HS-5 (cell line): ENCODE measurements at places on chromosomes 7 and 10.

DNA sequence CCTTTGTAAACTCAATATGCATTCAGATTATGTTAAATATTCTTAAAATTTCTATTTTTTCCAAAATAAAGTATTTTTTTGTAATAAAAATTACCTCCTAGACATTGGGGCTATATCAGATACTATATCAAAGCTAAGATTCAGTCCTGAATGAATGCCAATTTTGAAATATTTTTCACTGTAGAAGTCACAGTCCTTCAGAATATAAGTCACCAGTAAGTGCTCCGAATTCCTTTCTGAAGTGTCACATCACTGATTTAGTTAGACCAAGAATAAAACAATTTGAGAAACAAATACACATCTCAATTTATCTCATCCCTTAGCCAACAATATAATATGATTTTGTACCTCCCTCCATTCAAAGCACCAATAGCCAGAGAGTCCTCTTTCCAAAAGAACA, 33.9 kb upstream of the GSAP start:
- no peak for DNase-seq

DNA sequence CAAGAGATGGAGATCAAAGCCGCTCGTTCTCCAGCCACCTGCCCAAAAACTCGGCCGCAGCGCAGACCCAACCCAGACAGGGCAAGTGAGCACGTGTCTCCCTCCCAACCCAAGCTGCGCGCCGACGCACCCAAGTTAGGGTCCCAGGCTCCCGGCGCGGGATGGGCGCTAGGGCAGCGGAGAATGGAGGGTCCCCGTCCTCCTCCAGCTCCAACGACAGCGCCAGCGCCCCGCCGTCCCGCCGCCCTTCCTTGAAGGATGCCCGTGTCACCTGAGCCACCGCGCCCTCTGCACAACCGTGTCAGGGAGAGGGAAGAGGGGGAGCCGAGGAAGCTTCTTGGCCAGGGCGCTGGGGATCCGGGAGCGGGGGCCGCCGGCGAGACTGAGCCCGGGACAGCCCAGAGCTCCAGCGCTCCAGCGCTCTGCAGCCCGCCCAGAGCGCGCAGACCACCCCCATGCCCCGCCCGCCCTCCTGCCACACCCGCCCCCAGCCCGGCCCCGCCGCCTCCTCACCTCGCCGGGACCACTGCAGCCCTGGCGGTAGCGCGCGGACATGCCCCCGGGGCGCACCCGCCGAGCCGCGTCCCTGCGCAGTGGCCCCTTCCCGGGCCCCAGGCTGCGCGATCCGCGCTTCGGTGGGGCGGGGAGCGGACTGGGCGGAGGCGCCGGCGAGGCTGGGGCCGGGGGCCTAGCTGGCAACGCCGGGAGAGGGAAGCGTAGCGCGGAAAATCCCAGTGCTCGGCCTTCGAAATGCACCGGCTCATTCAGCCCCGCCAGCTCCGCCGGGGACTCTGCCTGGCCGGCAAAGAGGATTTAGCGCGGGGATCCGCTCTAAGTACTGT, at the start of gene SLC16A12:
Gene SLC16A12 (minus strand): TSS at position 424 of the 842 bp plus-strand sequence. CDS start 73,016 bp downstream, outside the sequence.
- no peak for DNase-seq

- DNase-seq: no peak
These were observed 256.0 kb upstream of the MKI67 start for GRCh38 chr10:128382225-128382624.

- no peak for DNase-seq
These were observed 82.8 kb downstream of the HECW1 start for GRCh38 chr7:43195256-43195655.

- DNase-seq: no peak
These were observed 32.7 kb downstream of the FANK1 start for GRCh38 chr10:125928928-125929585.

DNA sequence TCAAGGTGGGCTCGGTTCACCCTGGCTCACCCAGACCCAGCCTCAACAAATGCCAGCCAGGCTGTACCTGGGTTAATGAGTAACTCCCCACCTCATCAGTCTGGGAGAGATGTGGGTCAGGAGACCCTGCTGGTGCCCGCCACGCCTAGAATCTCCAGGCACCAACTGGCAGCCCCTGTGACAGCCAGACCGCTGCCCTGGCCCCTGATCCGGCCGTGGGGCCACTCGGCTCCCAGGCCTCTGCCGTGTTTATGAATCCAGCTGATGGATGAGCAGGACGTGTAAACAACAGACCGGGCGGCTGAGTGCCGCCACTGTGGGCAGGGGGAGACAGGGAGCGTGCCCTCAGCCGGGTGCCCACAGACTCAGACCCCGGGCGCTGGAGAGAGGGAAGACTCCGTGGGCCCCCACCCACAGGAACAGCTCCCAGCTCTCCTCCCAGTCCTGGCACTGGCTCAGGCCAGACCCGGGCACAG, 34.0 kb upstream of the PDGFA start:
- no peak for DNase-seq

DNA sequence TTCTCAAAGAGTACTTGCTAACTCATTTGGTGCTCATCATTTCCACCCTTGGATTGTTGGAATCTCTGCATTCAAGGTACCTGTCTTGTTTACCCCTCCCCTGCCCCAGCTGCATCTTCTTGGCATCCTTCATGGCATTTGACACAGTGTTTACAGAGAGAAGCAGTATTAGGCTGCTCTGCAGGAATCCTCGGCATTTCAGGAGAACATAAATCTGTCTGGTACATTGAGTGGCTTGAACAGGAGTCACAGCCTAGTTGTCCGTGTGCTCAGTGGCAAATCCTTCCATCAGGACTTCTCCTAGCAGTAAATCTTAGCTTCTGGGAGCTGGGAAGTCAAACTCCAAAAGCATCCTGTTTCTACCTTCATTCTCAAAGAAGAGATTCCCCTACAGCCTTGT, 136.8 kb upstream of the YAE1 start:
- DNase-seq: no peak

DNA sequence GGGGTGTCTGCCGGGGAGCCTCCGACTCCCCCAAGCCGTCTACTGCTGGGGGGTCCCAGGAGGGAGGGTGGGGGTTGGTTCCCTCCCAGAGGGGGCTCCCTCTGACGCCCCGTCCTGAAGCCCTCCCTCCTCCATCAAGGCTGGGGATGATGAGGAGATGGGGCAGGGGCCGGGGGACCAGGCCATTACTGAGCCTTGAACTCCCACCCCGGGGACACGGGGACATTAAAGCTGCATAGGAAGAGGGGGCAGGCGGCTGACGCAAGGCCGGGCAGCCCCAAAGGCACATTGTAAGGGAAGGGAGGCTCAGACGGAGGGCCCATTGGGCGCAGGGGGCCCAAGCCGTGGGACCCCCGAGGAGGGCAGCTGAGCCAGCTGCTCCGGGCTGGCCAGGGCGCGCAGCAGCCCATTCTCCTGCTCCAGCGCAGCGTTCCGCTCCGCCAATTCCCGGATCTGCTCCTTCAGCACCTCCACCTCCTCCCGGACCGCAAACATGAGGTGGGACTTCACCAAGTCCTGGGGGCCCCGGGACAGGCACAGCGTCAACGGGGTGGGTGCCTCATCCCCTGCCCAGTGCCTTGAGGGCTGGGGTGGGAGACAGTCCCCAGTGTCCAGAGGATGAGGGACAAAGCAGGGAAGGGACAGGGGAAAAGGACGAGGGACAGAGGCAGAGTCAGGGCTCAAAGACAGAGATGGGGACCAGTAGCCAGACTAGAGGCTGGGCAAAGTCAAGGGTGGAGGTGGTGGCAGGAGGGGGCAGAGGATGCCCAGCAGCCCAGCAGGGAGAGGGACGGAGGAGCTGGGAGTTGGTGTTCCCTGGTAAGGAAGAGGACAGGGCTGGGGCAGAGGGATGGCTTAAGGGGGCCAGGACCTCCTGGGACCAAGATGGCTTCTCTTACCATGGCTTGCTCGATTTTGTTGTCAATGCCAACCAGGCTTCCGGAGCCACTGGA, 2.9 kb upstream of the SPACDR start:
- DNase-seq: no peak

DNA sequence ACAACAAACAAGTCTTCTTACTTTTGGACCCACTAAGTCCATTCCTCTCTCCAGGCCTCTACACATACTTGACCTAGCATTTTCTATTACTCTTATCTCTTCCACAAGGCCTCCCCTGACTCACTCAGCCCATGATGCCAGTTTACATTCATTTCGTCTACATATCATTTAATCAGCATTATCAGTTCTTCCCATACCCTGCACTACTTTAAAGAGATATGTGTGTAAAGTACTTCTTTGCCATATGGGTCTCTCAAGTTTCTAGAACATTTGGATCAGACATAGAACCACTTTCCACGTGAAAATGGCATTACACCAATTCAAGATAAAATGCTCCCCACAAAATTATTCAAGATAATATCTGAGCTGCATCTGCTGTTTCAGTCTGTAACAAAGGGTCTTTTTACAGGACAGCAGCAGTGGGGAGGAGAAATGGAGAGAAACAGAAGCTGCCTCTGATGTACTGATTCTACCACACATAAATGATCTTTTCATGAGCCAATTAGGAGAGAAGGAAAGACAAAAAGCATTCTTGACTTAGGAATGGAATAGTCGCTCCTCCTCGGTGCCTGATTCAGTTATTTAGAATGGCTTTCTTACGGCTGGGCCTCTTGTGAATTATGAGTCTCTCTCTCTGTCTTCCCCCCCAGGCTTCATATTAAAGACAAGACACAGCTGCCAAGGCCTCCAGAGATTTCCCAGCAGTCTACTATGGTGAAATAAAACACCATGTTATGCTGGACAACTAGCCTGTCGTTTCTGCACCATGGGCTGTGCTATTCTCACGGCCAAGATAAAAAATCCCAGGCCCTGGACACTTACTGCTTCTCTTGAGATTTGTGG, 46.9 kb upstream of the SEPTIN7 start:
- DNase-seq: no peak

GRCh38 chr10:74643596-74643975, 182.8 kb upstream of the KAT6B start:
- no peak for DNase-seq

DNA sequence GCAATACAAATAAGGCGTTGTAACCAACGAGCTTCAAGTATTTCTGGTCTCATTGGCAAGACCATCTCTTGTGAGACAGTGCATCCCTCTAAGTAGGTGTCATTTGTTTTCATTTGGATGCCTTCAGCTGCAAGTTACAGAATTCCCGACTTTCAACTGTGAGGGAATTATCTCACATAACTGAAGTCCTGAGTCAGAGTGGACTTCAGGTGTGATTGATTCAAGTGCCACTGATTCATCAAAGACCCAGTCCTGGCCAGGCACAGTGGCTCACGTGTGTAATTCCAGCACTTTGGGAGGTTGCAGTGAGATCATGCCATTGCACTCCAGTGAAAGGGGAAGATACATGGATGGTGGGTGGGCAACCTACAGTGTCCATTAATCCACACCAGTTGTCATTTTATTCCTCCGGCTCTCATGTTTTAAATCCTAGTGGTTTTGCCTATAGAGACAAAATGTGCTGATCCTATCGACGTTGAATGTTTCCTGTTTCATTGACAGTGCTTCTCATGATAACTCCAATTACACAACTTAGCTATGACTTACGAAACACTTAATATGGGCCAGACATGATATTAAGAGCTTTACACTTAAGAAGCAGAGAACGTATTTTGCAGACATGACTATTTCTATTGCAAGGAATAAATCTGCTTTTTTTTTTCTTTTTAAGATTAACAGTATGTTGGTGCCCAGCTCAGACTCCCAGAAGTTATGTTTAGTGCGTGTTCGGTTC, 268.0 kb downstream of the FRMD4A start:
- no peak for DNase-seq

- no peak for DNase-seq
These were observed 4.0 kb downstream of the GFRA1 start for GRCh38 chr10:116268976-116269375.
